ENCODE measurements at places on chromosomes 5 and 9.

GRCh38 chr5:66841264-66841663 lies 245.1 kb downstream of the MAST4 start:
- no peak for DNase-seq

- DNase-seq, result no peak
Observed at GRCh38 chr9:94718936-94719335, 7.6 kb upstream of the AOPEP start.

DNA sequence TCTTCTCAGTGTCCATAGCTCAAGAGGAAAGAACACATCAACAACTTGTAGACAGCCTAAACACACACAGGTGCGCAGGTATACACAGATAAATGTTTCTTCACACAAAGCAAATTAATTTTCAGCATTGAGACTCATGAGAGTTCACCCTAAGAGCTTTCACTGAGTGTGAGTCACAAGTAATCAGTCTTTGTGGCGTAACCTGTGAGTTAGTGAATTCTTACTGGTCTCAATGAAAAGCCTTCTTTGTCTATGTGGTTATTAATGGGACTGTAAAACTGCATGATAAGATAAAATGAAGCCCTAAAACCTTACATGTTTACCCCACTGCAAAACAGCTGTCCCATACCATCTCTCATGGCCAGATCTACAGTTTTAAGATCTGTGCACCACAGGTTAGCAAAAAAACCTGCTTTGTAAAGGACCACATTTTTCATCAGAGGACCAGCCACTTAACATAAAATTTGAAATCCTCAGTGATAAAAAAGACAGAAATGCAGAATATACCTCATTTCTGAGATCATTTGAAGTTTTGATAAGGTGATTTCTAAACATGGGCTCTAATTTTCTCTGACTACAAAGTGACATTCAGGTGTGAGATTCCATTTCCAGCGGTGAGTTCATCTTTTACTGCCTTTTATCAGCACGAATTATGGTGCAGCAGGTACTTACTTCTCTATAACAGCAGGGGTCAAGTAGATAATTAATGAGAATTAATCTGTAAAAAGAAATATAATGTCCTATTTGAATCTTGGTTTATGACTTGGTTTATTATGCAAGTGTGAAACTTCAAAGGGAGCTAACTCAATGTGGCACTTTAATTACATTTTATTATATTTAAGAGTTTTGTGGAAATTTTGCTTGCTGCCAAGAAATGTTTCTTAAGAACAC lies 335.7 kb upstream of the PIK3R1 start:
- peak; percentile 54 for DNase-seq

GRCh38 chr5:114434396-114435219 lies 72.7 kb downstream of the KCNN2 start:
- DNase-seq, result no peak

DNA sequence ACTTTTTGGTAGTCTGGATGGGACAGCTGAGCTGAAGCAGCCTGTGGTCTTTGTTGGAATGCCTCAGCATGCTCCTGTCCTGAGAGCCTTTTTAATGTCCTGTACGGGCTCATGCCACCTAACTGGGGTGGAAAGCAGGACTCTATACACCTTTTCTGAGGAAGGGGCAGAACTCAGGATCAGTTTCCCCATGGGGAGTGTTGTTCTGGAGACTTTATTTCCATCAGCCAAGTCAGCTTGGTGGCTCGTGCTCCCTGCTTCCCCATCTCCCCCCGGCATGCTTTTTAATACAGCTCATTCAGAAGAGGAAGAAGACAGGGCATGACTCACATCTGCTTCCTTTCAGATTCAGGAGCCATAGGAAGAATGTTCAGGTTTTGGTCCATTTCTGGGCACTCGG lies 5.1 kb upstream of the SEPTIN8 start:
- peak; percentile 55 for DNase-seq

DNA sequence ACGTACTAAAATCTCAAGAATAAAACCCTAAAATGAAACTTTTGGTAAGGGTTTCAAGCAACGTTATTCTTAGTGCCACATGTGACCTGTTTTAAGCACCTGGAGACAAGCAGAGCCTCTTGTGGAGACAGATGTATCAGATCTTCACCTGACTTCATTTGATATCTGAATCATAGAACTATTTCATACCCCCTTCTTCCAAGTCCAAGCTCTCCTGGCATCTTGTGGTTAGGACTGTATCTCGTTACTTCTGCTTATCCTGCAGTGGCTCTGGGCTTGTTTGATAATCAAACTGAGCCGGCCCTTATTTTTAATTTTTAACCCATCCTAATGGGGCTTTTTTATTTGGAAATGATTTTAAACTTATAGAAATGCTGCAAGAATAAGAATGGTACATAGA lies 11.1 kb upstream of the FSD1L start:
- DNase-seq, result no peak

- DNase-seq, result peak; percentile 99
Observed at GRCh38 chr9:22147813-22148527, 138.9 kb upstream of the CDKN2B start.

DNA sequence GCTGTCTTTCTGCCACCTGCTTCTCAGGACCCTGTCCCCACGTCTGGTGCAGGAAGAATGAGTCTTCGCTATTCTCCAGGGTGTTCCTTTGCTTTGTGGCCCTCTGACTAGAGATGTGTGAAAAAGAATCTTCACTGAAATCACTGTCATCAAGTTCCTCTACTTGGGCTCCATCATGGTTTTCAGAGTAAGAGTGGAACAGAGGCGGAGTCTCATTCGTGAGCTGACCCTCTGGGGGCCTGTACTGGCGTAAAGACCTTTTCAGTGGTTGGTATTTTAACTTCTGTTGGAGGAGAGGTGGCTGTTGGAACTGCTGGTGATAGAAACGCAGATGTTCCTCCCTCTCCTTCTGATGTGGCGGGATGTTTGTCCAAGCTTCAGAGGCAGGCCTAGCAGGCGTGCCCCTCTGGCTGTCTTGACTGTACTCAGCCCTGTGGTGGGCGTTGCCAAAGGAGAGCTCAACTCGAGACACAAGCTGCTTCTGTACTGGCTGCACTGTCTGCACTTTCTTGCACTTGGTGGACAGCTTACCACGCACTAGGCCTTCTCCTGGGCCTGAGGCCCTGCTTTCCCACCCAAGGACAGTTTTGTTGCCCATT lies 72.0 kb downstream of the KIF24 start:
- no peak for DNase-seq

All from fibroblast of mammary gland (primary cell).